Stimulated activated CD4-positive, alpha-beta T cell treated with anti-CD3 and anti-CD28 coated beads, Interleukin-12 subunit alpha, Interleukin-12 subunit beta, amount 100 ng/mL, for 24 hours (primary cell): ENCODE measurements at places on chromosomes 12 and 14.

- no peak for DNase-seq
These were observed 4.5 kb upstream of the RNASE4 start for GRCh38 chr14:20679907-20680306.

DNA sequence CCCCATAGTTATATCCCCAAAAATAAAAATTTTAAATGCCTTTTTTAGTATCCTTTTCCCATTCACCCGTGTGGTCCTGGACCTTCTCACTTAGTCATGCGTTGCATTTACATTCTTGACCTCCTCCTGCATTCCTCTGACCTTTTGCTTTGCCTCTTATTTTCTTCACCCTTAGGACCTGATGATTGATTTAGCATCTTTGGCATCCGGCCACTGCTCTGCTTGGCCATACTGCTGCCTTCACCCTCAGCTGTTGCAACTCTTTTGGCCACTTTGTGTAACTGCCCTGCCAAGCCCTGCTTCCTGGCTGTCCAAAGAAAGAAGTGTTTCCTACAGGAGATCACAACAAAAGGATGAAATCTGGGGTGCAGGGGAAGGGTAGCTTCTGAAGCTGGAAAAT lies 48.8 kb upstream of the SLC38A4 start:
- no peak for DNase-seq

DNA sequence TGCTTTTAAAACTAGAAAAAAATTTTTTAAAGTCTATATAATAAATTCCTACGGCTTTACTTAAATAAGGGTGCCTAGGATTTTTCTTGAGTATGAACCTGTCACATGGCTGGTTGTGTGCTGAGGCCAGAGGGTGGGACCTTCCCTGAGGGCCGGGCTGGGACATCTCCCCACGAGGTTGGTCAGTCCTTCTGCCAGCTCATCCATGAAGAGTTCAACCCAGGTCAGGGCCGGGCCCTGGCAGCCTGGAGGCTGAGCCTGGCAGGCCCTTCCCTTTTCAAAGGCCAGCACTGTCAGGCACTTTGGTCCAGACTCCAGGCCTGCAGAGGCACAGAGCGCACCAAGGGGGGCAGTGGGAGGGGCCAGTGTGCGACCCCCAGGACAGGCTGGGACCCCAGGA lies 31.7 kb downstream of the TNFAIP2 start:
- no peak for DNase-seq

- no peak for DNase-seq
These were observed 7.2 kb downstream of the TPCN1 start for GRCh38 chr12:113228394-113229028.

GRCh38 chr12:6982532-6982931 lies 11.8 kb downstream of the EMG1 start:
- no peak for DNase-seq

- no peak for DNase-seq
These were observed 54.5 kb downstream of the C12orf75 start for GRCh38 chr12:105384916-105385535.

DNA sequence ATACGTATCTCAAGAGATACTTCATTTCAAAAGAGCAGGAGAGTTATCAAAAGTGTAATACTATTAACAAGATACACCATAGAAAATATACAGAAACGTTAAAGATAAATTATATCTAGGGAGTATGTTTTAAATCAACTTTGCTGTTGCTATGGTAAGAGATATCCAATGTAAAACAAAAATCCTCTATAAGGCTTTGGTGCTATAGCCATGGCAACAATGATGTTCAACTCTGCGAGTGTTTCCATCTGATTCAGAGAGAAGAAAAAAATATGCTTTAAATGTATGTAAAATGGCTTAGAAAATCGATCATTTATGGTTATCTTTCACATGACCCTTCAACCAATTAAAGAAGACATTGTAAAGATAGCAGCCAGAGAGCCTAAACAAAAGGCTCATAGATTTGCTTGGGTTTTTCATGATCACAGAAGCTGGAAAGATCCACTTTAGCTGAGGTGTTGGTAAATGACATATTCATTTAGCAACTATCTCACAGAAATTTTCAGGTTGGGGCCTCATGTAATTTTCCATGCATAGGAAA lies 387.0 kb upstream of the GARIN6 start:
- DNase-seq: no peak

- no peak for DNase-seq
These were observed 89.3 kb upstream of the FGD4 start for GRCh38 chr12:32309811-32310736.

DNA sequence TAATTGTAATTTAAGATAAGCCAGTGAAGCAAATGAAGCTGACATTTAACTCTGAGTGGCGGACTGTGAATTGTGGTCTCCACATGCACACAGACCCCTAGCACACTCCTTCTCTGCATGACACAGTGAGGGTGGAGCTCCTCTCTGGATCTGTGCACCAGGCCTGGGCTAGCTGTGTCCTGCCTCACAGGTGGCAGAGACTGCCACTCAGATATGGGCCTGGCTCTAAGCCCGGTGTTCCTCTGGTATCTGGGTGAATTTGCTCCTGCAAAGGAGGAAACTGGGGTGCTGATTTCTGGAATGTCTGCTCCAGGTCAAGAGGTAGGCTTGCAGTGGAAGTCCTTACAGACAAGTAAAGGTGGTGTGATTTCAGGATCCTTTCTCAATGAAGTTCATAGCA lies 282.4 kb downstream of the FOXN3 start:
- no peak for DNase-seq

DNA sequence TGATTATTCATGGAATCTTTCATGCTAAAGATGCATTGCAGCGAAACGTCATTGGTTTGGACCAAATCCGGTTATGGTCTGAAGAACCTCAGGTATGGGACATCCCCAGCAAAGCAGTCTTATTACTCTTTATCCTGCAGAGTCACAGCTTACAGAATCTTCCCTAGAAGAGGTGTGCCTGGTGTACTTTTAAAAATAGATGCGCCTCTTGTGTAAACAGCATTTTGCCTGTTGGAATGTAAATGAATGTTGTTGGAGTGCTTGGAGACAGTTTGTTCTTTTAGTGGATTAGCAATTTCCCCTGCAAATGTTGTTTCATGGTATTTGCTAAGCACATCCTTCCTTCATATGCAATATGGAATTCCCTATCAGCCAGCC lies 242.5 kb downstream of the ZFP36L1 start:
- DNase-seq: no peak

DNA sequence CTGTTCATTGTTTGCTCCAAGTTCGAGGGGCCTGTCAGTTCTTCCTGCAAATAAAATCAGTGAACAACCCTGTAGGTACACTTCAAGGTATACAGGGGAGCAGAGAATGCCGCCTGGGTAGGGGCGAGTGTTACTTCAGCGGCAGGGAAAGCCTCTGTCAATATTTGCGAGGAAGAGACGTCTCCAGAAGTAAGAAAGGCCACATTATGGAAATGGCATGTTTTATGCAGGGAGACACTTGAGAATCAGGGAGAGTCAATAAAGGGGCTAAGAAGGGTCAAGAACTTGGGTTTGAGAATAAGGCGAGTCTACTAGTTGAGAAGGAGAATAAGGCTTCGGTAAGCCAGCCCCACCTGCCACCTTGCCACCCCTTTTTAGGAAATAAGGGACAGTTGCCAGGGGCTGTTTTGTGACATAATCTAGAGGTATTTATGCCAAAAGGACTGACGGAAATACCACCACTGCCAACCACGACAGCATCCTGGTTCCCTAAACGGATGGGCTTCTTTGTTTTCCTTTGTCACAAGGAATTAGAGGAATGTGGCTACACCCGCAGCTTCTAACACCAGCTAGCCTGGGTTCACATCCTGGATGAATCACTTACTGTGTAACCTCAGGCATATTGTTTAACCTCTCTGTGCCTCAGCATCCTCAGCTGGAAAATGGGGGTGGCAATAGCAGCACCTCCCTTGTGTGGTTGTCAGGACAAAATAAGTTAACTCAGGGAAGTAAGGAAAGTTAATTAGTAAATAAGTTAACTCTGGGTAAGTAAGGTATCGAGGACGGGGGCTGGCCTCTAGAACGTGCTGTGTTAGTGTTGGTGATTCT lies 67.7 kb downstream of the EID3 start:
- DNase-seq: no peak

GRCh38 chr12:52403561-52403960 lies 2.6 kb downstream of the KRT82 start:
- no peak for DNase-seq

- no peak for DNase-seq
These were observed 85.4 kb downstream of the WSCD2 start for GRCh38 chr12:108214486-108214885.

DNA sequence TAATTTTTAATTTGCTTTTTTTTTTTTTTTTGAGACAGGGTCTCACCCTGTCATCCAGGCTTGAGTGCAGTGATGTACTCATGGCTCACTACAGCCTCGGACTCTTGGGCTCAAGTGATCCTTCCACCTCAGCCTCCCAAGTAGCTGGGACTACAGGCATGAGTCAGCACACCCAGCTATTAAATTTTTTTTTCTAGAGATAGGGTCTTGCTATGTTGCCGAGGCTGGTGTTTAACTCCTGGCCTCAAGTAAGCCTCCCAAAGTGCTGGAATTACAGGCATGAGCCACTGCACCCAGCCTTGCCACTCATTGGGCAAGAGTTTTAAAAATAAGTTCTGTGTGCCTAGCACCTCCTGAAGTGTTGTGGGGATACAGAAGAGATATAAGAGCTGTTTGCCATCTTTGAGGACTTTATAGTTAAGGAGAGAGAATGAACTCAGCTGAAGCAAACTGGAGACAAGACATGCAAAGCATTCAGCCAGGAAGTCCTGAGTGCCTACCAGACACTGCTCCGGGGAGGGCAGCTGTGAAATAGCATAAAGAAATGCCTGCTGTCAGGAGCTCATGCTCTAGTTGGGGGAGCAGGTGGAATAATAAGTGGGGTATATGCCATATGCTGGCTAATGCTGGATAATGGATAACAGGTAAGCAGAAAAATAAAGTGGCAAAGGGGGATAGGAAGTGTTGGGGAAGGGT lies 15.0 kb upstream of the EMP1 start:
- DNase-seq: no peak

DNA sequence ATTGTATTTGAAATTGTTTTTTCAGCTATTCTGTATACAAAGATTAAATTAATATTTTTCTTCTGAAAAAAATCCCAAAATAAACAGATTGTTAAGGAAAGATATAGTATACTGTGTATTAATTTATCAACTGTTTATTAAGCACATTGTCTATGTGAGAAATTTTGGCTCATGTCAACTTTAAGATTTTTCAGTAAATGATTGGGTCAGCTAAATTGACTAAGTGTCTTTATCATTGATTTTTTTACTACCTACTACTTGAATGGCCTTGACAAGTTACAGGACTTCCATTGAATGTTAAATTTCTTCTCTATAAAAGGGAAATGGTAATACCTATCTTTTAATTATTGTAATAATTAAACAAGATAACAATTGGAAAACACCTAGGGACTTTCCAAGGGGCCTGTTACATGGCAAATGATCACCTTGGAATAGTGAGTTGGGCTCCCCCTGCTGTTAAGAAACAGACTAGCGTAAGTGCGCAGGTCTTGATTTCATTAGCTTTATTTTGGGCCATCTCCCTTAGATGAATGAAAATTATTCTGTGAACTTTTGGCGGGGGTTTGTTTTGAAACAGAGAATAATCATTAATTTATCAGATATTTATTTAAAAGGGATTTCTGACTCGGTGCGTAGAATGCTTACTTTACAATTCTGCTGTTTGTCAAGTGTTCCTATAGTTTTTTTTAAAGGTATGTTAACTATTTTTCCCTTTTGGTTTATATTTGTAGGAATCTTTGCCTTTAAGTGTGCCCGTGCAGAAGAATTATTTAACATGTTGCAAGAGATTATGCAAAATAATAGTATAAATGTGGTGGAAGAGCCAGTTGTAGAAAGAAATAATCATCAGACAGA lies 14.5 kb upstream of the CCT2 start:
- no peak for DNase-seq

DNA sequence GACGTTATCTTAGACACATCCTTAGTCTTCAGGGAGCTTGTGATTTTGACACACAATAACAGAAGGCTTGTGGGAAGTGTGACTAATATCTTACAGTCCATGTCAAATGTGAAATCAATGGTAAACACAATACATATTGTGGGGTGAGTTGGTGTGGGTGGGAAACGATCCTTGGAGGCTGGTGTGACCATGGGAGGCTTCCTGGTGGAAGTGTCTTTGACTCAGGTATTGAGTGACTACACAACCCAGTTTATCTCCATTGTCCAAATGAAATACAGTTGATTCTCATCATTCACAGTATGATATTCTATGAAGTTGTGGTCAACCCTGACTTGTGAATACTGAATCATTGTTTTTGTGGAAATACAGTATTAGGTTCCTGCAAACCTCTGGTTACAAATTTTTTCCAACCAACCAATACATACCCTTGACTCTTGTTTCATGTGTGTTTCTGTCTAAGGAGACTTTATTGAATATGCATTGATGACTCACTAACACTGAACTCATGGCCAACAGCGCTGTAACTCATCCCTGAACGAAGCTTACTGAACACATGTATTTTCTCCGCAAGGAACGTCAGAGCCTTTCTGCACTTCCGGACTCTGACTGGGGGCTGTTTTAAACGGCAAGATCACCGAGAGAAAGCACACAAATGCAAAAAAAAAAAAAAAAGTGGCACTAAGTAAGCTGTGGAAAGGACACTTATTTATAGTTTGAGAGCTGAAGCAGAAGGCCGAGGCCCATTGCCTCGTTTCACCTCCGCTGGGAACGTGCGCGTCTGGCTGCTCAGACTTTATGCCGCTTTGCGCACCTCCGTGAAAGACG lies 59.0 kb downstream of the CLMN start:
- DNase-seq: peak; percentile 17

- DNase-seq: no peak
These were observed 645.5 kb downstream of the C12orf50 start for GRCh38 chr12:87383680-87384079.

- DNase-seq: no peak
These were observed 35.4 kb downstream of the DLK1 start for GRCh38 chr14:100762089-100762515.

- no peak for DNase-seq
These were observed 1232.5 kb upstream of the SEL1L start for GRCh38 chr14:82766123-82766522.

DNA sequence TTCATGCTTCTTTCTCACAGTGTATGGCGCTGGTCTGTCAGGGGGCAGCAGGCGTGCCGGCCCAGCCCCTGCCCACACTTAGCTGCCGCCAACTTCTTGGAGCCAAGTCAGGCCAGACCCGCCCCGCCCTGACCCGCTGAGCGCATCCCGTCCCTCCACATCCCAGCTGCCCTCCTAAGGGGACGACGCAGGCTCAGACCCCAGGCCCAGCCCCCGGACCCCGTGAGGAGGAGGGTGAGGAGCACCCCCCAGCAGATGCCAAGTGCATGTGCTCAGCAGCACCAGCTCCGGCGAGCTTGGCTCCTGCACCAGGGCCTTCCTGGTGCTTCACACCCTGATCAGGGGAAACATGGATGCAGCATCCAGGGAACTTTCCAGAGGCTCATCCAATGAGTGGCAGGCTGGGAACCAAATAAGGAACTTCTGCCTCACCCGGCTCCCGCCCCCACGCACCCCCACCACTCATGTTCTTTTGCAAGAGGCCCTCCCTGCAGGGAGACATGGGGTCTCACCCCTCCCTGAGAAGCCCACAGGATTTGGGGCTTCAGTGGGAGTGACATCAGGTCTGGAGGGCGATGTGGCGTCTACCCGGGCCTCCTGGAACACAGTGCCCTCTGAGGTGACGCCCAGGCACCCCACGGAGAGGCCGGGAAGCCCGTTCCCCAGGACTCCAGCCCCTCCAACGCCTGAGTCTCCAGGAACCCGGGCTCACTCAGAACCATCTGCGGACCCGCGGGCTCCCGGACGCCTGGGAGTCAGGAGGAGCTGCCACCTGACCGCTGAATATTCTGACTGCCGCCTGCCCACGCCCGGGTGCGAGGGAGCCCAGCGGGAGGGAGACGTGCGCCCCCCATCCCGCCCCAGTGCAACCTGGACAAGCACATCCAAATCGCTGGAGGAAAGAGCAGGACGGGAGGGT lies 70.0 kb upstream of the GALNT9 start:
- no peak for DNase-seq

- no peak for DNase-seq
These were observed 1.0 kb upstream of the CDK17 start for GRCh38 chr12:96401076-96401871.
